Neural progenitor cell (in vitro differentiated cells): ENCODE measurements at places on chromosomes 2 and 18. TPM values are rescaled to one million over a fixed set of nuclear protein-coding genes. Genes with fewer than 3 reads are reported as not detected.

- peak; percentile 90 for DNase-seq
Observed at GRCh38 chr18:10453806-10454680, at the start of gene APCDD1. Gene APCDD1, plus strand, starts transcription at chr18:10454635. Its CDS starts 347 bp downstream, at chr18:10454982.

The RAB12 gene
- 24.6 and 41.4 TPM in 2 replicates for total RNA-seq

GRCh38 chr2:229922449-229923386, at the start of gene FBXO36:
Gene FBXO36, plus strand, starts transcription at chr2:229922503. Its CDS starts 11 bp downstream, at chr2:229922514.
- peak; percentile 95 for DNase-seq

The EVX2 gene
- not detected in 2 replicates for total RNA-seq

GRCh38 chr18:62788876-62789275, 73.5 kb downstream of the PHLPP1 start:
- no peak for DNase-seq

DNA sequence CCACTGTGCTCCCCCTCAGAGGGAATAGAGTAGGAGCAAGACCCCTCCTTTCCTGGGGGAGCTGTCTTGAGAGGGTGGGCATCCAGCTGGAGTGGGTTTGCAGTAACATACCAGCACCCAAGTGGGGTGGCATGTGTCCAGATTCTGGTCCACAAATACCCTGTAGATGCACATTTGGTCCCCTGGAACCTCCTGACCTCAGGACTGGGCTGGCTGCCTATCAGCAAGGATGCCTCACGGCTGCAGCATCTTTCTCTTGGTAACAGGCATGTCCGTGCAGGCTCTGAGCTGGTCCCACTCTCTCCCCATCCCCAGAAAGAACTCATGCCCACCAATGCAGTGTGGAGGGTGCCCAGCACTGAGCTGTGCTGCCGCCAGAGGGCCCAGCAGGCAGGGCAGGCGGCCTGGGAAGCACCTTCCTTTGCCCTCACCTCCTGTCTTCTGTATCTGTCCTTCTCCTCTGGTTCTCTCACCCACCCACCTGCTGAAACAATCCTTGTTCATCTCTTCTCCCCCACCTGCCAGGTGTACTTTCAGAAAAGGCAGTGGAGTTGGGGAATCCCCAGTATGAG, 47.4 kb downstream of the ITGB1BP1 start:
- no peak for DNase-seq

DNA sequence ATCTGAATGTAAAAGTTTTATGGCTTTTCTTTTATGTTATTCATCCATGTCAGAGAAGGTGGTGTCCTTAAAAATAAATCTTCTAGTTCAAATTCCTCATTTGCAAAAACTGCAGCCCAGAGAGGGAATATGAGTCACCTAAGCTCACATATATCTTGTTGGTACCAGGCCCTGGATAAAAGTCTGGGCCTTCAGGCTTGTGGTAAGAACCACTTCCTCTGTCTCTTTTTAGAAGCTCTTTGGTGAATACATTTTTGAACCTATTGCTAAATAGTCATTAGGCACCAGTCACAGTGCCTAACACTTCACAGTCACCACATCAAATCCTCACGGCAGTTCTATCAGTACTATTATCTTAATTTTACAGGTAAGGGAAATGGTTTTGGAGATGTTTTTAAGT, 199.2 kb downstream of the KCNS3 start:
- DNase-seq: no peak

DNA sequence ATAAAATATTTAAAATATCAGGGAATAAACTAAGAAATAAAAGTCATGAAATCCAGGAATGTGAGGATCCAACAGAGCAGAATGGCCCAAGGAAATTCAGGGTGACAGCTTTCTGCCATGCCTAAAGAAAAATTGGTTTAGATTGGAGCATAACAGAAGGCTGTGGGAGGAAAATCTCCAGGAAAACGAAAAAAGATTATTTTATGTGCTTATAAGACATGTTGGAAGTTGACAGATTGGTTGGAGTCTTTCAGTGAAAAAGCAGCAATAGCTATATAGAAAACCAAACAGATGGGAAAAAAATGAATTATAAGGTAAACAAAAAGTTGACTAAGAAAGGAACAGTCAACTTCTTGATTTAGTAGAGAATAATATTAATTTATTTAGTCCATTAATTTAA, 203.9 kb downstream of the ZRANB3 start:
- DNase-seq: no peak

DNA sequence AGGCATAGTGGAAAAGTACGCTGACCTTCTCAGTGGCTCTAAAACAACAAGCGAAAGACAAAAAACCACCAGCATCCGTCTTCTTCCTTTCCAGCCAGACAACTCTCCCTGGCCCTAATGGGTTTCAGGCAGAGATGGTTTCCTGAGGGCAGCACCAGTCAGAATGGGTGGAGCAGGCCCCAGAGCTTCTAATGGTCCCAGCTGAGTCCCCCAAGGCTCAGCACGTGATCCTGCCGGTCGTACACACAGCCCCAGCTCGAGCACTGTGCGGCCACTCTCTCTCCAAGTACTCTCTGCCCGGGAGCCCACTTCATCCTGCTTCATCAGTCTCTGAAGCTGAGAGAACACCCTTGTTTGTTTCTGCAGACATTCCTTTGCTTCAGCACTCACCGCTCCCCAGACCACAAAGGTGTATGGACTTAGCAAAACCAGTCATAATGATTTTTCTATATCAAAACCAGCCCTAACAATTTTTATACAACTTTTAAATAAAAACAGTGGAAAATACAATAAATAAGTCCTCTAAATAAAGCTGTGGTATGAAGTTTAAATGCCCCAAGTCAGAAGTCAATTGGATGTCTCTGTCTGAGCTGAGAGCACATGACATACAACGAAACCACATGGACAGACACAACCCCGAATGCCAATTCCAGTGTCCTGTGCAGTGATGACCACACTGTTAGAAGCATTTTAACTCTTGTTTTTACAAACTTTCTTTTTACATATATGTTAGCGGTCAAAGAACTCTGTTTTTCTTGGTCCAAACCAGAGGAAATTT, 63.9 kb downstream of the PARD6G start:
- DNase-seq: no peak

DNA sequence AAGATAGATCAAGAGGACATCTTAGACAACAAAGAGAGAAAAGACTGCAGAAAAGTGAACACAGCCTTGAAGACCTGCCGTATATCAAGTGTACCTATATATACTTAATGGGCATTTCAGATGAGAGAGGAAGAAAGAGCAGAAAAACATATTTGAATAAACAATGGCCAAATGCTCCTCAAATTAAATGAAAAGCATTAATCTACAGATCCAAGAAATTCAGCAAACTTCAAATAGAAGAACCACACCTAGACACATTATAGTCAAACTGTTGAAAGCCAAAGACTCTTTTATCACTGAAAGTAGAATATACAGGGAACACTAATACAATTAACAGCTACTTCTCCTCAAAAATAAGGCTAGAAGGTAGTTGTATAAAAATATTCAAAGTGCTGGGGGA, 18.7 kb upstream of the TTL start:
- DNase-seq: no peak

The RAPGEF4 gene
- total RNA-seq: 1.1 and 1.8 TPM in 2 replicates

GRCh38 chr2:224405841-224406370, 4.0 kb upstream of the FAM124B start:
- no peak for DNase-seq

The MARCHF7 gene
- total RNA-seq: 232 and 394 TPM in 2 replicates

- DNase-seq: peak; percentile 1
Observed at GRCh38 chr2:102226612-102227391, 40.0 kb downstream of the IL1RL2 start.

The MEP1B gene
- not detected in 2 replicates for total RNA-seq

The KLHL41 gene
- 0.06 and 0.31 TPM in 2 replicates for total RNA-seq

DNA sequence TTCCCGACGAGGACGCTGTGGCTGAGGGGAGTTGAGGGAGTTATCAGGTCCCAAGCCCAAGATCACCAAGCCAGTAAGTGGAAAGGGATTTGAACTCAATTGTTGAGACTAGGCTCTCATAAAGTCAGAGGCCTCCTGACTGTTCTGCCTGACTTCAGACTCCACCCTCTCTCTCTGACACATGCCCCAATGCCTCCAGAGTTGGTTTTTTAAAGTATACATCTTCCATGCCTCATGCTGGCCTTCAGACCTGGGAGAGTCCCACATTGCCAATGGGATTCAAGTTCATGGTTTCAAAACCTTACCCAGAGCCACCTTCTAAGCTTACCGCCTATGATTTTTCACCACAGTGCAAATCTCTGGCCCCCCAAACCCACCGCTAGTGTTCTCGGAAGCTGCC, 100.8 kb downstream of the RTN4 start:
- no peak for DNase-seq

DNA sequence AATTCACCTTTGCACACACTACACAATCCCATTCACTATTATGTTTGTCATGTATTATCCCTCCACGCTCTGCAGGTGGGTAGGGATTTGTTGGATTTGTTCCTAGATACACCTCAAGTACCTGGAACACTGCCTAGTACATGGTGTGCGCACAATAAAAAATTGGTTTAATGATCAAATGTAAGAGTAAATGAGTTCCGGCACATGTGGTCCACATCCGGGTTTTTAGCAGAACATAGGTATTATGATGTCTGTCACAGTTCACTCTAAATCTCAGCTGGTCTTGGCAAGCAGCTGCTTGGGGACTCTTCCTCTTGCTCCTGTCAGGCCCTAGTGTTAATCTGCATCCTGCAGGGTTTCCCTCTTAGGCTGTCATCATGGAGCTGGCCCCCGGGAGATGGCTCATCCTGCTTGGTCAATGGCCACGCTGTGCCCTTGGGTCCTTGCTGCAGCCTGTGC, 21.8 kb upstream of the IL1R1 start:
- no peak for DNase-seq

The GPBAR1 gene
- 0.09 TPM in 1 of 2 replicates, not detected in the other for total RNA-seq

The TNFAIP6 gene
- total RNA-seq: 0.22 TPM in 1 of 2 replicates, not detected in the other

GRCh38 chr2:204437408-204437807, 107.9 kb upstream of the PARD3B start:
- DNase-seq: no peak

DNA sequence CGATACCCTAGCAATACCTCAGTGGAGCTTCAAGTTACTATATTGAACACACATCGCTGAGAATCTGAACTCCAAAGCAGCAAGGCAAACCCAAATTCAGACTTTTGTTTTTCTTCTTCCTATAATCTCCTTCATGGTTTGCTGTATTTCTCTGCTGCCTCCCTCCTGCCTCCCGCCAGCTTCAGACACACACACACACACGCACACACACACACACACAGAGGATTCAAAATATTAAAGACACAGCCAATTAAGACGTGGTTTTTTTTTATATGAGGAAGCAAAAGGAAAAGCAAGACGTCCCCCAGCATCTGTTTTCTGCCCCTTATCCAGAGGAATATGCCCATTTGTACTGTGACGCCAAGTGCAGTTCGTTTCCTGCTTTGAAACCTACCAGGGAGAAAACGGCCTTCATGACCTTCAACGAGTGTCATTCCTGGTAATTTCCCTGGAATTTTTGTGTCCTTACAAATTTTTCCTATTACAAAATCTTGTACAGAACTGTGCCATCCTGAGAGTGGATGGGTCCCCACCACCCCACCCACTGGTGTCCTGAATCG, 547.9 kb upstream of the ID2 start:
- no peak for DNase-seq

The CENPA gene
- 42.8 and 55.0 TPM in 2 replicates for total RNA-seq

DNA sequence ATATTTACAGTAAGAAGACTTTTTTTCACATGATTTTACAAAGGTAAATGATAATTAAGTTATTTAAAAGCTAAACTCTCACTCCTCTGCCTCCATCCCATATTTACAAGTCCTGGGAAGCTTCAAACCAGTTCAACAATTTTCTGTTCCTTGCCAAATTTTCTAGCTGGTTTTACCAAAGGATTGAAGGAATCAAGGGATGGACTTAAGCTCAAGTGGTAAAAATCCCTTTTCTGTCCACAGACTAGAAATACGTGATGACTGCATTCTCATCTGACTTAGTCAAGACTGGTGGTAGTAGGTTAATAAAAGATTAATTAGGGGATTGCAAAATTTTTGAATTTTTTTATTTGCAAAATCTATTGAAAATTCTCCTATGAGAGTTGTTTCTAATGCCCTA, 297.3 kb downstream of the MTX2 start:
- no peak for DNase-seq

The CD8B gene
- total RNA-seq: not detected in 2 replicates

DNA sequence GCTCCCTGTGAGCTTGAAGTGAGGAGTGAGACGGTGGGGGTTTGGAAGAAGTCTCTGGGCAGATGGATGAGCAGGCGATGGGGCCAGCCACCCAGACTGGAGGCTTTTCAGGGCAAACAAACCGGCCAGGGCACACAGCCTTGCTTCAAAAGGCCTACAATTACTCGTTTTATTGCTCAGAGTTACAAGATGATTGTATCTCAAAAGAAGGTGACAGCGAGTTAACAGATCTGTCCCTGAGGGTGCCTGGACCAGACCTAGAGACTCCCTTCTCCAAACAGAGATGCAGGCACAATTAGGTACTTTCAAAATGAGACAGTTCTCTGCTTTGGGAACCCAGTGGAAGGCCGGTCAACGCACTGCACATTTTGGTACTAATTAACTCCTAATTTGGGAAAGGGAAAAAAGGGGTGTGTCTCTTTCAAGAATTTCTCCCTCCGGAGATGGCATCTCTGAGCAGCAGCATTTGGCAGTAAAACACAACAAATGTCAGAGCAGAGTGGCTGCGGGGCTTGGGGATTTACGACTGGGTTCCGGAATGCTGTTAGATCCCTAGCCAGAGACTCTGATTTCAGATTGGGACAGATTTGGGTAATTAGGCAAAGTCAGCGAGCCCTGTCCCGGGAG, 226.7 kb downstream of the TTC32 start:
- no peak for DNase-seq

GRCh38 chr18:60563082-60563481, 190.5 kb upstream of the MC4R start:
- no peak for DNase-seq

DNA sequence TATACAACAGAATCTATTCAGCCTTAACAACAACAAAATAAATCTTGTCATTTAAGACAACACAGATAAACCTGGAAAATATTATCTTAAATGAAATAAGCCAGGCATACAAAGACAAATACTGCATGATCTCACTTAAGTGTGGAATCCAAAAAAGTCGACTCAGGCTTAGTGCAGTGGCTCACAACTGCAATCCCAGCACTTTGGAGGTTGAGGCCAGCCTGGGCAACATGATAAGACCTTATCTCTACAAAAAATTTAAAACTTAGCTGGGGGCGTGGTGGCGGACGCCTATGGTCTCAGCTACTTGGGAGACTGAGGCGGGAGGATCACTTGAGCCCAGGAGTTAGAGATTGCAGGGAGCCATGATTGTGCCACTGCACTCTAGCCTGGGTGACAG, 75.2 kb upstream of the RNU4ATAC start:
- no peak for DNase-seq

The CROCC2 gene
- total RNA-seq: not detected in 2 replicates

The DCDC2C gene
- not detected in 2 replicates for total RNA-seq

GRCh38 chr2:240788482-240788881, 31.5 kb downstream of the KIF1A start:
- DNase-seq: no peak

GRCh38 chr2:21837168-21837960, 713.6 kb downstream of the TDRD15 start:
- no peak for DNase-seq

DNA sequence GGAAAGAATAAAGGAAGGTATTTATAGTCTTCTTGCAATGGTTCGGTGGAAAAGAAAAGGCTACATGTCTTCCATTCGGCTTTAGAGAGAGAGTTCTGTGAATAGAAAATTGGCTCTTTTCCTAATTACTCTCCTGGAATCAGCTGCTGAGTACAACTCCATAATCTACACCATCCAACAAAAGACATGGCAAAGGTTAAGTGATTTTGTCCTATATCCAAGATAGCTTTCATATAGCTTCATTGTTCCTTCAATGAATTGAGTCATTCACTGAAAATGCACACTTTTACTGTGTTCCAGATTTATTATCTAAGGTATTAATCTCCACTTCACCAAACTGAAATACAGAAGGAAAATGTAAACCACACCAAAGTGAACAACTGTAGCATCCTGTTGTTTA, 514.5 kb downstream of the LRRTM4 start:
- peak; percentile 21 for DNase-seq
